GM20000 (cell line): ENCODE measurements at places on chromosomes 11 and 22.
A peak's percentile ranks its signal among the peaks of the same experiment; 100 is the strongest.

DNA sequence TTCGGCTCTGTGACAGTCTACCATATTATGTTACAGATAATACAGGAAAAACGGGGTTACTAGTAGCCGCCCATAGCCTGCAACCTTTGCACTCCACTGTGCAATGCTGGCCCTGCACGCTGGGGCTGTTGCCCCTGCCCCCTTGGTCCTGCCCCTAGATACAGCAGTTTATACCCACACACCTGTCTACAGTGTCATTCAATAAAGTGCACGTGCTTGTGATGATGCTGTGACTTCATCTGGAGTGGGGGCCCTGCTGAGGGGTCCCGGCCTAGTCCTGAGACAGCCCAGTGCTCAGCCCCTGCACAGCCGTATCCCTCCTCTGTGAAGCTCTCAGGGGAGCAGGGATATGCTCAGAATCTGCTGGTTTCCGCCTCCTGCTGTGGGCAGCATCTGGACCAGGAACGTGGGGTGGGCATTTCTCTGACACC, 1.2 kb downstream of the IFITM1 start:
- DNase-seq: no peak

GRCh38 chr11:12019866-12020416, 11.5 kb upstream of the DKK3 start:
- DNase-seq: no peak

DNA sequence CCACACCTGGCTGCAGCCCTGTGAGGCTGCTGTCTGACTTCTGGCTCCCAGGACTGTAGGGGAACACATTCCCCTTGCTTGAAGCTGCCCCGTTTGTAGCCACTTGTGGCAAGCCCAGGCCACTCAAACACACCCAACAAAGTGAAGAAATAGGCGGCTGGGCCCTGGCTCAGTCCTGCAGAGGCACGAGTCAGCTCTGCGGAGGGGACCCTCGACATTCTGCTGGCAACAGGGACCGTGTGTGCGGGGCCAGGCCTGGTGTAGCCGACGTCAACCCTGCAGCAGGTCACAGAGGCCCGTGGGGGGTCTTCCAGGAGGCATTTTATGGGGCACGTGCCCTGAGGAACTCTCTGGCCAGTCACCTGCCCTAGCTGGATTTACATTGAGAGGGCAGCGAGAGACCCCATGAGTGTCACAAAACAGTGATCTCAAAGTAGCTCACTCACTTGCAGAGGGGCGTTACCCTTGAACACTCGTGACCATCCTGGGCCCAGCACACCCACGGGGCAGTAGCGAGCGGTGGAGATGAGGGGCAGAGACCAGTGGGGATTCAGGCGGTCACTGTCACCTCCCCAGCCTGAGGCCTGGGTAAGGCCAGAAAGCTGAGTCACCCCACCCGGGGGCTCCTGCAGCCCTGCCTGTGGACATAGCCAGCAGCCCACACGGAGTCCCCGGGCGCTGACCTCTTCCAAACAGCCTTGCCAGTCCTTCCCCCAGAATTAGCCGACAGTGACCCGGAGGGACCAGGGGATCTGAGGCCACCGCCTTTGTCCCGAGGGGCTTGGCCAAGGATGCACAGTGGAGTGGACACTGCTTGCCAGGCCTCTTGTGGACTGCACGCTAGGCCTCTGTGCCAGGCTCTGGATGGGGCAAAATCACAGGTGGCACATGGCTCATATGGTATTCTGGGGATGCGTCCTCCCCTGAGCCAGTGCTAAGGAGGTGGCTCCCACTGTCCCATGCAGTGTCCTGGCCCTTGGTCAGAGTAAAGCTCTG, 139.5 kb downstream of the CTTN start:
- no peak for DNase-seq

DNA sequence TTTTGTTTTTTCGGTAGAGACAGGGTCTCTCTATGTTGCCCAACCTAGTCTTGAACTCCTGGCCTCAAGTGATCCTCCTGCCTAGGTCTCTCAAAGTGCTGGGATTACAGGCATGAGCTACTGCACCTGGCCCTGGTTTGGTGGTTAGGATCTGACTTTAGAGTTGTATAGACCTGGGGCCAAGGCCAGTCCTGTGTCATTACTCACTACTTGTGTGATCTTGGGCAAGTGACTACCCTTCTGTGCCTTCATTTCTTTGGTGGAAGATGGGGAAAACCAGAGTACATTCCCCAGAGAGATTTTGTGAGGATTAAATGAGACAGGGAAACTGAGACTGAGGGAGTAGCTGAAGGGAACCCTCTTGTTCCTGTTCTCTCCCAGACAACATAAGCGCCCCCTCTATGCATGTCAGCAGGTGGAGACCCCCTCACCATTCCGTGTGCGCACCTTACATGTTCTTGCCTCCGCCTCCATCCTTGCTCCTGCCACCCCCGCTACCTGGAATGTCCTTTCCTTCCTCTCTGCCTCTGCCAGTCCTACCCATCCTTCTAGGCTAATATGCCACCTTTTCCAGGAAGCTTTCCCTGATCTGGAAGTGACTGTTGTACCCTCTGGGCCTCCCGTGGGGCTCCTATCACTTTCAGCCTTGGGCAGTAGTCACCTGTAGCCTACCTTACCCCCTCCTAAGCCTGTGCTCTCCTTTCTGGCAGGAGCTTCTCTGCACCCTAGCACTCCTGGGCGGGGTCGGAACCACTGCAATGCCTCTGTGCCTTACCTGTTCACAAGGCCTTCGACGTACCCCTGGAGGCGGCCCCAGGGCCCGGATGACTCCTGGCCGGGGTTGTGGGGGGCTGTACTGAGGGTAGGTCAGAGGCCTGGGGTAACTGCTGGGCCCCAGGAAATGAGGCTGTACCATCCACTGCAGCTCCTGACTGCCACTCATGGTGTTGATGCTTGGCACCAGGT, 3.9 kb downstream of the FOSL1 start:
- DNase-seq: no peak

GRCh38 chr11:15849257-15849656, 507.1 kb downstream of the SOX6 start:
- DNase-seq: no peak

DNA sequence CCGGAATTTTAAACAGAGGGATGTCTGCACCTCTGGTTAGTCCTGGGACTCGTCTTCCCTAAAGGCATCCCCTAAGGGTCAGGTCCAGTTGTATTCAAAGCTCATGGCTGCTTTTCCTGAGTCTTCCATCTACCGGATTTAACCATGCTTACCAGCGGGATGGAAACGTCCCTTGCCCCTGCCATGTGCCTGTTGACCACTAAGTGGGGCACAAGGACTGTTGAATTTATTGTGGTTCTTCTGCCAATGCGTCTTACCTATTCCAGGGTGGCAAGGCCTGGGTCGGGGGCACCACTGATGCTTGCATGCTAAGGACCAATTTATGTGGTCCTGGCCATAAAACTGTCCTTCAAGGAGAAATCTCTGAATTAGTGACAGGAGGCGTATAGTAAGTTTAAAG, 25.6 kb downstream of the ANKRD42 start:
- DNase-seq: no peak

DNA sequence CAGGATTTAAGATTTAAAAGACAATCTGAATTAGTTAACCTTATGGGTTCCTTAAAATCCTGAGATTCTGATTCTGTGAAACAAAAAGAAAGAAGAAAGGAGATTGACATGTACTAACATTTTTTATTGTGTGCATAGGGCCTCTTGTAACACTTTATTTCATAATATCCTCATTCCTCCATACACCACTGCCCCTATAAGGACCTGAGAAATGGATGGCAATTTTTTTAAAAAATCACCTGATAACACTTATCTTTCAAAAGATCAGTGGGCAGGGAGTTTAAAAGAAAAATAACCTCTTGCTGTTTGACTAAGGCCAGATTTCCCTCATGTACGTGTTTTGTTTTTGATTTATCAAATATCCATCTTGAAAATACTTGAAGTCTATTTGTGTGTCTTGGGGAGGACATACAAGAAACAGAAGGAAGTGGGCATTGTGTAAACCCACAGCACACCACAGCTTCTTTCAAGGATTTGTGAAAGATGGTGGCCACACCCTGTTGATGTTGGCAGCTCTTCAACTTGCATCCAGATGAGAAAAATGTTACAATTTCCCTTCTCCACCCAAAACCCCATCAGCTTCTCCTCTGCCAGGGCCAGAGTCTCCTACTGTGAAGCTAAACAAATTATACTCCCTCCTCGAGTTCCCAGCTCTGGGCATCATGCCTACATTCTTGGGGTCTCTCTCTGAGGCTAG, 35.0 kb upstream of the MPEG1 start:
- DNase-seq: no peak

DNA sequence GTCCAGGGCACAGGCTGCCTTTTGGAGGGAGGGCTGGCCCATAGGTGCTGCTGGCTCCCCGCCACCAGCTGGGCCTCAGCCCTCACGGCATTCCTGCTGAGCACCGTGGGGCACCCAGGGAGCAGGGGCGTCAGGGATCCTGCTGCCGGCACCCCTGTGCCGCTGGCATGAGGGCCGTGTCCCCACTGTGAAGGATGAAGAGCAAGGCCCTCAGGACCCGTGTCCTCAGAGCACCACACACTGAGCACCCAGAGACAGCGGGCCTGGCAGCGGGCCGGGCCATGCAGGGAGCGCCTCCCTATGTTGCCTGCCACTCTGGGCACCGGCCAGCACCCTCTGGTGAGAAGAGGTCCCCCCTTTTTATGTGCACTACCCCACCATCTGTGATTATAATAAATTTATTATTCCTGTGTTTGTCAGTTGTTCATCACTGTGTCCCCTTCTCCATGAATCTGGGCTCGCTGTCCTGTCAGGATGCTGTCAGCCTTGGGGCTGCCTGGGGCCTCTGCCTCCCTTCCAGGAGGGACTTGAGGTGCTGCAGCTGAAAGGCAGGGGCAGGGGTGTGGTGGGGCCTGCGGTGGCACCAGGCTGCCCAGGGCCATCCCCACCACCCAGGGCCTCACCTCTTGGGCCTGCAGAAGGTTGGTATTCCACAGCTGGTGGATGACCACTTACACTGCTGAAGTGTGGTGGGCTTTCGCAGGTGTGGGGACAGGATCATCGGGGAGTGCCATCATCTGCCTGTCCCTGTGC, 80.0 kb downstream of the MED15 start:
- DNase-seq: no peak

- peak; percentile 79 for DNase-seq
Observed at GRCh38 chr11:34650528-34650927, 29.6 kb downstream of the EHF start.

DNA sequence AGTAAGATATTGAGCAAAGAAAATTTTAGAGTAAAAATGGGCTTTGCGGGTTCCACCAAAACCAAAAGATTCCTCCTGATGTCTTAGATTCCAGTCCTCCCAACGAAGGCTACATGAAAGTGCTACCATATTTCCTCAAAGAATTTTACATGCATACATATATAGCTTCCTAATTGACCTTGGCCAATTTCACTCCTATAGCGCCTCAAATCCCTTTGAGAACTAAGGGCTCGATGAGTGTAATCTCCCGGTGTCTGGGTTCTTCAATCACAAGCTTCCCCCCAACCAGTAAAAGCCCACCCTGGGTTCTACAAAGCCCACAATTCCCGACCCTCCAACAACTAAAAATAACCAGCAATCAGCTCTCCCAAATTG, 1.2 kb downstream of the SIK3 start:
- no peak for DNase-seq

DNA sequence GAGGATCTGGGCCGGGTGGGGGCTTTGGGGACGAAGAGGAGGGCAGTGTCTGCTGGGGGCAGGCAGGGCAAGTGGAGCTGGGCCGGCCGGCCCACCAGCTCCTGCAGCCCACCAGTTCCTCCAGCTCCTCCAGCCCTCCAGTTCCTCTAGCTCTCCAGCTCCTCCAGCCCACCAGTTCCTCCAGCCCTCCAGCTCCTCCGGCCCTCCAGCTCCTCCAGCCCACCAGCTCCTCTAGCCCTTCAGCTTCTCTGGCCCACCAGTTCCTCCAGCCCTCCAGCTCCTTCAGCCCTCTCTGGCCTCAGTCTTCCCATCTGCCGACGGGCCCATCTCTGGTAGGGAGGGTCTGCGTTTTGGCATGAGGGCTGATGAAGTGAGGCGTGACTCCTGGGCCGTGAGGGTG, 9.2 kb upstream of the CCDC188 start:
- no peak for DNase-seq
